ENCODE measurements at places on chromosomes 2 and 18.

GRCh38 chr2:23692263-23692662, 234.7 kb downstream of the ATAD2B start:
- DNase-seq: no peak

- DNase-seq: no peak
Observed at GRCh38 chr2:190255676-190256075, 64.0 kb downstream of the HIBCH start.

GRCh38 chr2:187445051-187445450, 3.0 kb downstream of the CALCRL start:
- DNase-seq: peak; percentile 19

- DNase-seq: no peak
Observed at GRCh38 chr2:27856386-27856785, 33.8 kb downstream of the RBKS start.

DNA sequence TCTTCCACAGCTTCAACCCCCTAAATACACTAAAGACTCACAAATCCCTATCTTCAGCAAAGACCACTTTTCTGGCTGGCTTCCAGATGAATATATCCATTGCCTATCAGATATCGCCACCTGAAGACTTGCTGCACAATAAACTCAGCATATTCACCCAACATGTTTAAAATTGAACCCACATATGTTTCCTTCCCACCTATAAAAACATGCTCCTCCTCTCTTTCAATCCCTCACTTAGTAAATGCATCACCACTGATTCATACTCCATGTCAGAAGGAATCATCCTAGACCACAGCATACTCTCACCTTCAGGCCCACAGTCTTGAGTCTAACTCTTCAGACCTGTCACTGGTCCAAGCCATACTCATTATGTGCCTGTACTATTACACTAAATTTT, 5.3 kb downstream of the SPC25 start:
- DNase-seq: no peak

- DNase-seq: no peak
Observed at GRCh38 chr18:59056706-59057492, 82.8 kb upstream of the SEC11C start.

GRCh38 chr2:43041661-43042360, 184.6 kb downstream of the ZFP36L2 start:
- DNase-seq: no peak

- DNase-seq: no peak
Observed at GRCh38 chr2:108226564-108226963, 13.2 kb upstream of the SULT1C3 start.

DNA sequence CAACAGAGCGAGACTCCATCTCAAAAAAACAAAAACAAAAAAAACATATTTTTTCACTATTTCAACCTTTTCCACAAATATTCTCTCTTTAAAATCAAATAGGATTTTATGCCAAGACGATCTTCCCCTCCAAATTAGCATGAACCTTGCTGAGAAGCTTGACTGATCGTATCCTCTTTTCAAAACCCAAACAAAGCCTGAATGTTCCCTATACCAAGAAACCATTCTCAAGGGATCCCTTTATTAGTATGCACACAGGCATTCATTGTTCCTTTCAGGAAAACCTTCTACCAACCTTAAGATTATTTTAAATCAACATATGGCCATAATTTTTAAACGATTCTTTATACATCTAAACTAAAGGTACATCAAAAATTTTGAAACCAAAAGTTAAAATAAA, 6.3 kb downstream of the SPIRE1 start:
- DNase-seq: no peak

DNA sequence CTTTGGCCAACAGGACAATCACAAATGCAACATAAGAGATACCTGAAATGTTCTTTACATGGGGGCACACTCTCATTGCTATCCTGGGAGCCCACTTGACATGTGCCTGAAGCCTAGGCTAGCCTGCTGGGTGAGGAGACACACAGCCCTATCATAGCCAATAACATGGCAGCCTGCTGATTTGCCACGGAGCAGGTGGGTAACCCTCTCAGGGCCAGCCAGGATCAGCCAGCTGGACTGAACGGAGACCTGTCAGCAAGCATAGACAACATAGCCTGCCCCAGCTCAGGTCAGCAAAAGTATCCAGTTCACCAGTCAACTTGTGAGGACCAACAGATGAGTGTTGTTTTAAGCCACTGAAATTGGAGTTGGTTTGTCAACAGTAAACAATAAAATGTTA, 566.5 kb downstream of the DCDC2C start:
- DNase-seq: no peak

DNA sequence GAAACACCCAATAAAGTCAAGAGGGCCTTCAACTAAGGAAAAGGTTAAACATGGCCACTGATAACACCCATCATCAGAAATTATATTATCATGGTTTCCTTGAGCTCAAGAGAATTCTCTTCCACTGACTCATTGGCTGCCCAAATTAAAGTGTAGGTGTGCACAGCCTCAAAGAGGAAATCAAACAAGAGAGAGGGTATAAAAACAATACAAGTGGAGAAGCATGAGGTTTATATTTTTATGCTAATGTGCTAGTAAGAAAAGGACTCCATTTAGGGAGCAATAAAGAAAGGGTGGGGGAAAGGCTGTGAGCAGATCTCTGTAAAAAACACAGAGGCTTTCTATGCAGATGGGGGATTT, 168.8 kb upstream of the VRK2 start:
- DNase-seq: no peak

GRCh38 chr2:127011796-127012195, 95.2 kb downstream of the BIN1 start:
- no peak for DNase-seq

GRCh38 chr2:9143264-9143815, 63.3 kb upstream of the ASAP2 start:
- no peak for DNase-seq

DNA sequence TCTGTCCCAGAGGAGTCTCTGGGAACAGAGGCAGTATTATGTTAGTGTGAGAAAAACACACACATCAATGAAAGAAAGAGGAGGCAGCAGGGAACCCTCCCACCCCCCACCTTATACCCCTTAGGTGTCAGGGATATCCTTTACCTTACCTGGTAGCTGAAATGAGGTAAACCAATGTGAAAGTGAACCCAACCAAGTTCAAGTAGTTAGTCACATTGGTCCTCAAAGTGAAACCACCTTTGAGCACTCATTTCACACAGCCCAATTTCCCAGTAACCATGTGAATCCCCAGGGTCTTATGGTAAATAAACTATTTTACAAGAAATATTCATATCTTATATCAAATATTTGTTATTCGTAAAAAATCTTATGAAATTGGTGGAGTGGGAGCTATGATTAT, 377.8 kb downstream of the LRATD1 start:
- no peak for DNase-seq

DNA sequence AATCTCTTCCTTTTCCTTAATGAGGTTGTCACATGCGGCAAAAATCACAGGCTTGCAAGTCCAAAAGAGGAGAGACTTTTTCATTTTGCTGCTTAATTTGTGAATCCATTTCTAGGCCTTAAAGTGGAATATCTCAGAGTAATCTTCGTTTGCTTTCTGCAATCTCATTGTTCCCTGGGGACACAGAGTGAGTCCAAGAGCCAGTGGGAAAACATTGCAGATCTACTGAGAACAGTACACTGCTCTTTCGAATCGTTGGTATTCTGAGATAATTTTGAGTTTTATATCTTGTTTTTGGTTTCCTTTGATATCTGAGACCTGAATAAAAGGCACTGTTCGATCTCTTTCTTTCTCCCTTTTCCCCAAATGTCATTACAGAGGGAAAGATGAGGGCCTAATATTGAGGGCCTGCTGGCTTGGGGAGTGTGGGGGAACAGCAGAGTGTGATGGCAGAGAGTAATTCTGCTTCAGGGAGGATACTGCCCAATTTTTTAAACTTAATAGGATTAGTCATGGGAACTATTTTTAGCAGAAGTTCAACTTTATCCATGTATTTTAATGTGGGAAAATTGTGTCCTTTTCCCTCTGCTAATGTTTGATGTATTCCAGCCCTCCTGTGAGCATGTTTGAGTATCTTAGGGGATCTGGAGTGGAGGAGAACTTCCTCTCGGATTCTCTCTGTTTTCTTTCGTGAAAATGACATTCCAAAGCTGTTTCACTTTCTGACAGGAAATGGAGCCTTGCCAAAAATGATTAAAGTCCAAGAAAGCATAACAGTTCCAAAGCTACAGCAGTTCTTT, 418.2 kb upstream of the ZEB2 start:
- DNase-seq: no peak

- no peak for DNase-seq
Observed at GRCh38 chr2:22276696-22277095, 1108.3 kb upstream of the KLHL29 start.

DNA sequence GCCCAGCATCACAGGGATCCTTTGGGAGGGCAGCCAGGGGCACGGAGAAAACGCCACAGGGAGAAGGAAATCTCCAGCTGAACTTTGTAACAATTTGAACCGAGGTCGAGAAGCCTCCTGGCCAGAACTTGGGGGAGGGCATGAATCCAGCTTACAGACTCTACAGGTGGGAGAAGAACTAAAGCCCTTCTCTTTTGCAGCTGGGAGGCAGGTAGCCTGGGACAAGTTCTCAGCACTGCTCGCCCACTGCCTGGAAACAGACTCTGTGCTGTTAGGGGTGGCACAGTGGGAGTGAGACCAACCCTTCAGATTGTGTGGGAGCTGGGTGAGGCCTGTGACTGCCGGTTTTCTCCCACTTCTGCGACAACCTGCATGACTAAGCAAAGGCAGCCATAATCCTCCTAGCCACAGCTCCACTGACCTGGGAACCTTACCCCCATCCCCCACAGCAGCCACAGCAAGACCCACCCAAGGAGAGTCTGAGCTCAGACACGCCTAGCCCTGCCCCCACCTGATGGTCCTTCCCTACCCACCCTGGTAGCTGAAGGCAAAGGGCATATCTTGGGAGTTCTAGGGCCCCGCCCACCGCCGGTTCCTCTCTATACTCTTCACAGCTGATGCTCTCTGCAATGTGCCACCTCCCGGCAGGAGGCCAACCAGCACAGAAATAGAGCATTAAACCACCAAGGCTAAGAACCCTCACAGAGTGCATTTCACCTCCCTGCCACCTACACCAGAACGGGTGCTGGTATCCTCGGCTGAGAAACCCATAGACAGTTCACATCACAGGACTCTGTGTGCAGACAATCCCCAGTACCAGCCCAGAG, 136.0 kb upstream of the SIX2 start:
- no peak for DNase-seq

- peak; percentile 28 for DNase-seq
Observed at GRCh38 chr18:11553098-11553940, 56.1 kb upstream of the SLC35G4 start.

DNA sequence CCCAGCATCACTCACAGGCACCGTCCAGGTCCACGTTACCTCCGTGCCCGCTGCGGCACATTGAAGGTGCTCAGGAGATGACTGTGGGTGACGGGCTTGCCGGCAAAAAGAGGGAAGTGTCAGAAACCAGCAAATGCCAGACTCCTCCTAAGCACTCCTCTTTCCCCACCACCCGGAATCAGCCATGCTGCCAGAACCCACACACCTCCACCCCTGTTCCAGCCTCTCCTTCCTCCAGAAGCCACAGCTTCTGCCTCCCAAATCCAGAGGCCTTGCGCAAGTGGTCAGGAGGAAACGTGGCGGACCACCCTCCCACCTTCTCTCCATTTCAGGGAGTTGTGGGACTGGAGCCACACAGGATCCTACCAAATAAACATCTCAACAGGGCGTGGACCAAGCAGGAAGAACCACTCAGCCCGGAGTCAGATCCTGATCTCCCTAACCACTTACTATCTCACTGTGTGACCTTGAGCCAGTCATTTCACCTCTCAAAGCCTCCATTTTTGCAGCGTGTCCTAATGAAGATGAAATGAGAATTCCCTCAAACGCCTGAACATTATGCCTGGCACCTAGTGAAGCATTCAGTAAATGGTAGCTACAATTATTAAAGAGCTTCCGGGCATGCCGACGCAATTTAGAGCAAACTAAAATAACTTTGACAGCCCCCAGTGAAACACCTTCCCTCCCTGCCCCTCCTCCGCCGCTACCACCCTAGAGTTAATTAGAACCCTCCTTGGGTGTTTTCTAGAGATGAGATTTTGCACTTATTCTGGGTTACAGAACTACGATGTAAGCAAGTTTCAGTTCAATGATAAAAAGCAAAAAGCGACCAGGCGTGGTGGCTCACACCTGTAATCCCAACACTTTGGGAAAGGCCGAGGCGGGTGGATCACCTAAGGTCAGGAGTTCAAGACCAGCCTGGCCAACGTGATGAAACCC, 32.9 kb downstream of the SMAD7 start:
- no peak for DNase-seq

DNA sequence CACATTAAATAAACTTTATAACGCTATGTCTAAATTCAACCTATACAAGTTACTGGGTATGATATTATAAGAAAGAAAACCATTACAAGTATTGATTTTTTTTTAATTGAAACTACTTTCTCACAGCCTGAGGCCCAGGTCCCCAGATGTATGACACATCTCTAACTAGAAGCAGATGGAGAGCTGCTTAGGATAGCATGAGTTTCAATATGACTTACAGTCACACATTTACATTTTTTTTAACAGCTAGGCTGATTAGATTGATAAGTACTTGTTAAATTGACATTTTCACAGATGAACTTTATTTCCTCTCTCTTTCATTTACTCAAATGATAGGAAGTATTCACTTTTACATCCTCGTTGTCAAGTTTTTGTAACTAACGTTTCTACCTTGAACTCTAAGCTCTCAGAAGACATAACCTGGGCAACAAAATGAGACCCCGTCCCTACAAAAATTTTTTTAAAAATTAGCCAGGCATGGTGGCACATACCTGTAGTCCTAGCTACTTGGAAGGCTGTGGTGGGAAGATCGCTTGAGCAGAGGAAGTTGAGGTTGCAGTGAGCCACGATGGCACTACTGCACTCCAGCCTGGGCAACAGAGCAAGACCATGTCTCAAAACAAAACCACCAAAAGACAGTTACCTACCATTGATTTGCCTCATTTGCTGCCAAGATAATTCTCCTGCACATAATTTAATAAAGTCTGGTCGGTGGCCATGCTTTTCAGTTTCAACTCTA, 52.4 kb downstream of the STK39 start:
- DNase-seq: no peak

GRCh38 chr2:239791526-239792404, 233.4 kb downstream of the NDUFA10 start:
- DNase-seq: no peak

- no peak for DNase-seq
Observed at GRCh38 chr2:145070703-145071102, 550.8 kb upstream of the ZEB2 start.

GRCh38 chr2:226659410-226659809, 140.2 kb downstream of the IRS1 start:
- no peak for DNase-seq

- DNase-seq: no peak
Observed at GRCh38 chr2:82789851-82790205, 1669.3 kb downstream of the SUCLG1 start.

DNA sequence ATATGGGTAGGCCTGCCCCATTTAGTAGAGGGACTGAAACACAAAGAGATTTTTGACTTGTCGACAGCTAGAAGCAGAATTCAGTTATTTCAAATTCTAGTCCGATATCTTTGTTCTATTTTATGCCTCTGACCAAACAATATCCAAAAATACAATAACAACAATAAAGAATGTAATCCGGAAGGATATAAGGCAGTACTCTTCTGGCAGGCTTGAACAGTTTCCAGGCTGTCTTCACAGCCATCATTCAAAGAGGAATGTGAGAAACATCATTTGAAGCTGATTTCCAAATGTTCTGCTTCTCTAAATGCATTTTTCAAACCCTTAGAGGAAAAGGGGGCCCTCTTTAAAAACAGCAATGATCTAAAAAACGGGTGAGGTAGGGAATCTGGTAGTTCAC, 36.7 kb upstream of the SPTBN1 start:
- no peak for DNase-seq

Data from KG1 (cell line).